ENCODE measurements at places on chromosomes 3 and 15.

- DNase-seq, result peak; percentile 36
These were observed 8.4 kb downstream of the TMEM40 start for GRCh38 chr3:12750658-12751071.

- DNase-seq, result no peak
These were observed 549 bp upstream of the SOX14 start for GRCh38 chr3:137763594-137763938.

DNA sequence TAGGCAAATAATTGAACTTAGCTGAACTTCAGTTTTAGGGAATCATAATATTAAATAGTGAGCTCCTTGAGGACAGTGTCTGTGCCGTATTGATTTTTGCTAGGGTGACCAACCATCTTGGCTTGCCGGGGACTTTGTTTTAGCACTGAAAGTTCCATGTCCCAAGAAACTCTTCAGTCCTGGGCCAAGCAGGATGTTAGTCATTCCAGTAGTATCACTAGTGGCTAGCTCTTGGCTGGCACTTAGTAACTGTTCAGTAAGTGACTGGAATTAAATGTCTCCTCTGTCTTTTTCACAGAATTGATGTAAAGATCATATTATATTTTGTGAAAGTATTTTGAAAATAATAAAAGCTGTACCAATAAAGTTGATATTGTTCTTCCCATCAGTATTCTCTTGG, 42.3 kb downstream of the RSRC1 start:
- no peak for DNase-seq

DNA sequence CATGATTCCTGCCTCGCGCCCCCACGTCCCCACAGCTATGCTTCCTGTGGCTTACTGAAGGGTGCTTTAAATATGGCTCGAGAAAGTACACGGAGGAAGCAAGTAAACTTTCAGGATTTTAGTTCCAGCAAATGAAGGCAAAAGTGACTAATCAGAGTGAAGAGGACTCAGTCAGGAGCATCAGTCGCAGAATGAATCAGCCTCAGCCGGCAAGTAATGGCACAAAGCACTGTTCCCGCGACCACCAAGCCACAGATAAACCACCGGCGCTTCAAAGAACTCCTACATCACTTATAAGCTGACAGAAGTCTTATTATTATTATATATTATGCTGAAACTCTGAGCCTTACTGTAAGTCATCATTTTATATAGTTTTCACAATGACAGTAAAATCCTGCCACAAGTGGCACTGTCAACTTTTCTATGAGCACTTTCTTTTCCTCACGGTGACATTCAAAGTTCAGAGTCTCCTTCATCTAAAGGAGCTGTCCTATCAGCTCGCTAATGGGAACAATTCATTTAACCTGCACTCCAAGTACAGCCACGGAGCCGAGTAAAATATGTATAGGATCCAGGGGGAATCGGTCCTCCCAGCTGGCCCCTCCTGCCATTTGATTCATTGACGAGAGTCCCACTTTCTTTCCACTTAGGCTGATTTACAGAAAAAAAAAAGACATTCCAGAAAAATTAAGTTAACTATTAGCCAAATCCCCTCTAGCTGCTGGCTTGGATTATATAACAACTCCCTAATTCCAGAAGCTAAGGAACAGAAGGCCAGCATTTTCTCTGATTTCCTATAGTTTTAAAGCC, 217.0 kb upstream of the ICE2 start:
- DNase-seq, result no peak

DNA sequence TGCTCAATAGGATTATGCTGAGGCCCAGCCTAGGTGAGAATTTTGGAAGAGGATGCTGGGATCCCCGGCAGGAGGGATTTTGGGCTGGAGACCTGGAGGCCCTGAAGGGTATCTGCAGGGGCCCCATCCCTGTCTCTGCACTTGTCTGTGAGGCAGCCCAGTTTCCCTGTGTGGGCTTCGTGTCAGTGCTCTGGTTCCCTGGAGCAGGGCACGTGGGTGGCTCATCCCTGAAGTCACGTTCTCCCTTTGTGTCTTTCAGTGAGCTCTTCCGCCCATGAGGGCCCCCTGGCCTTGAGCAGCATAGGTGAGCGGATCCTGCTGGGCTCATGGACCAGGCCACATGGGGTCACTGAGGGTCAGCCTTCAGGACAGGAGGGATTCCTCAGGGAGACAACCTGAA, 217.9 kb downstream of the SNRPN start:
- DNase-seq, result no peak

DNA sequence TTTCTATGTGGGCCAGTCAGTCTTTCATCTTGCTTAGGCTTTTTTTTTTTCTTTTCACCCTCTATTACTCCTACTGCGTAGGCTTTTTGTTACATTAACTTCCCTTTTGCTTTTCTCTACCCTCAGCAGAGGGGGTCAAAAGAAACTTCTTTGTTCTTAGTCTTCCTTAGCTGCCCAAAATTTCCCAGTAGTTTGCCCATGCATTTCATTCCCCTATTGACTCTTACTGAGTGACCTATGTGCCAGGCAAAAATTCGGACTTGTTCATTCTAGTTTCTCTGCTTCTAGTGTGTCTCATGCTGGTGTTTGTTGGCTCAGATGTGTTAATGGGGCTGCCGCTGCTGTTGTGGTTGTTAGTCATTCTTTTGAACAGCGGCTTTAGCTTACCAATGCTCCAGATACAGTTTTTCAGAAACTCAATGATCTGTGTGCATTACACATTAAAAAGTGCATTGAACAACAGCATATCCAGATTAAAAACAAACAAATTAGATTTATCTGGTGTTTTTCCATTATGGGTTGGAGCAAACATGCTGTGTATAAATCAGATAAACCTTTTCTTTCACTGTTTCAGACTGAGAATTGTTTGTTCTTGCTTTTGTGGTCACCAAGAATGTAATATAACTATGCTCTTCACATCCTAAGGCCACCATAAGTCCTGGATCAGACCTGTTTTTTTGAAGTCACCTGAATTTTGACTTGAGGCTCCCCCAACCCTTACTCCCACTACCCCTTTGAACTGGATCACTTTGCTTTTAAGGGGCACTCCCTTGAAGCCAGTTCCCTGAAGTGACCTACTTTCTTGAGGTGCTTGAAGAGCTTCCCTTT, 43.1 kb downstream of the PDE8A start:
- DNase-seq, result peak; percentile 34

DNA sequence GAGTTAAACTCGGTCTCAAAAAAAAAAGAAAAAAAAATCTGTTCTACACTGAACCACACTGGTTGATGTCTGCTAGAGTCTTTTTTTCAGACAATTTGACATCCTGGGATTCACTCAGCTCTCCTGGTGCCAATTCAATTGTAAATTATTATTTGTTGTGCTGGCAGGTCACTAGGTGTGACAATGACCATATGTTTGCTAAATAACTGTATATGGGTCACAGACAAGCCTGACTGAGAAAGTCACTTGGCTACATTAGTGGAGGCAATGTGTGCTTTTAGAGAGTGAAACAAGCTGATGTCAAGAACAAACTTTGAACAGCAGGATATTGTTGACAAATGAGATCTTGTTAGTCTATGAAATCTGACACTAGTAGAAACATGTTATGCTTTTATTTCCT, 1379.1 kb downstream of the ZPLD1 start:
- no peak for DNase-seq

- DNase-seq, result no peak
These were observed 22.0 kb downstream of the CMSS1 start for GRCh38 chr3:99839613-99840012.

- DNase-seq, result no peak
These were observed 35.3 kb upstream of the B3GNT5 start for GRCh38 chr3:183217548-183218332.

- DNase-seq, result peak; percentile 21
These were observed 725.5 kb upstream of the ARRDC4 start for GRCh38 chr15:97234851-97235610.

DNA sequence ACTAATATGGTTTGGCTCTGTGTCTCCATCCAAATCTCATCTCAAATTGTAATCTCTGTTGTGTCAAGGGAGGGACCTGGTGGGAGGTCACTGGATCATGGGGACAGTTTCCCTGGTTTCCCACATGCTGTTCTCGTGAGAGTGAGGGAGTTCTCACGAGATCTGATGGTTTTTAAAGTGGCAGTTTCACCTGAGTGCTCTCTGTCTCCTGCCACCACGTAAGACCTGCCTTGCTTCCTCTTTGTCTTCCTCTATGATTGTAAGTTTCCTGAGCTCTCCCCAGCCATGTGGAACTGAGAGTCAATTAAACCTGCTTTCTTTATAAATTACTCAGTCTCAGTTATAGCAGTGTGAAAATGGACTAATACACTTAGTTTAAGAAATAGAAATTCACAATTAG, 228.9 kb downstream of the CD47 start:
- no peak for DNase-seq

DNA sequence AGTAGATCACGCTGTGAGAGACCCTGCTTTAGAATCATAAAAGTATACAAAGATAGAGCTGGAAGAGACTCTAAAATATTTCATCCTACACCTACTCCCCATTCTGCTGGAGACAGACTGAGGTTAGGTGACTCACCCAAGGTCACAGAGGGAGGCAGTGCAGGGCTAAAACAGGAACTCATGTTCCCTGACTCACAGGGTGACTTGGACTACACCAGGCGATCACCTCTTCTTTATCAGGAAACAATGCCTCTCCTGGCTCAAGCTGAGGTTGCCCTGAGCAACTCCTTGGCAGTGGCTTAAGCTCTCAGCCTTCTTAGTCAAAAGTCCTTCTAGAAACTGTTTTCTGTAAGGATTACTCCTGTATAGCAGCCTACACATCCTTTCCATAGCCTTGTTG, 26.4 kb upstream of the TNFAIP8L3 start:
- peak; percentile 40 for DNase-seq

GRCh38 chr15:31228980-31229826, 97.4 kb upstream of the KLF13 start:
- no peak for DNase-seq

- DNase-seq, result no peak
These were observed 5.4 kb downstream of the MAPKBP1 start for GRCh38 chr15:41779662-41780157.

DNA sequence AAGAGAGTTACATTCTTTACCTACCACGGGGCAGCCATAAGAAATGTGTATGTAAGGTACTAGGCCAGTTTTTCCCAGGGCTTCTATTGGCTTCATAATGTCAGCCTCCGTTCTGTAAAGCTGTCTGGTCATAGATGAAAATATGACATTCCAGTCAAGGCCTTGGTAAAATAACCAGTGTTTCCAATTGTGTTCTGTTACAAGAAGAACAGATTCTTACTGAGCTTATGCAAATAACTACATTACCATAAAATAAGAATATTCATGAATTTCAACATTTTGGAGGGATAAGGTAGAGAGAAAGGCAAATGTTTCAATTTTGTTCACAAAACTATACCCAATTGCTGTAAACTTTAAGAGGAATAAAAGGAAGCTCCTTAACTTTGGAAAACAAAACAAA, 315.5 kb downstream of the THSD4 start:
- DNase-seq, result no peak

DNA sequence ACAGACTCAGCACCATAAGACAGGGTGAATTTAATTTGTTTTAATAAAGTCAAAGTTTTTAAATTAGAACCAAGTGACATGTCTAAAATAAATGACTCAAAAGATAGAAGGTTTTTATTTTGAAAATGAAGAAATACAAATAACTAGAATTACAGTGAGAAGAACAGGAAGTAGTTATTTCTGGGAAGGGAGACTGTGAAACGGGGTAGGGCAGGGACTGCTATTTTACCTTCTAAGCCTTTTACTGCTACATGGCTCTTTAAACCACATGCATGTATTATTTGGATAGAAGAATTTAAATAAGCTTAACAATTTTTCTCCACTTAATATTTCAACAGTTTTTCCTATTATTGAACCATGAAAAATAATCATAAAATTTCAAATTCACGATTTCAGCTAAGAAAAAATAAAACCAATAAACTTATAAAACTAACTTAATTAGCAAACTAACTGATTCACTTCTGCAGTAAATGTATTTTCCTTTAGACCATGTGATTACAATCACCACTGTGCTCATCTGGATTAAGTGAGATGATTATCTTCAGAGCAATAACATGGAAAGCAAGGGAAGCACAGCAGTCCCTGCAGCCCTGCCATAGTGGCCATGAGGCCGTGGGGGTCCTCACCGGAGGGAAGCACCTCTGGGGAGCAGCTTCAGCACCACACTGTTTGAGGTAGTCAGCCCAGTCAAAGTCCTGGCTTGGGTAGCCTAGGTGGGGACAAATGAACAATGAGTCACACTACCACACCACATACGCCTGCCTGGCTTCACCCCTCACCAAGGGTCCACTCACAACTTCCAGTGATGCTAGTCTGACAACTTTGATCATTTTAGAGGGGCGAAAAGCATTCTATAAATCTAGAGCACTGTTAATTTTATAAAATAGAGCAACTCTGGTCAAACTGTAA, 28.3 kb upstream of the STIMATE start:
- no peak for DNase-seq

DNA sequence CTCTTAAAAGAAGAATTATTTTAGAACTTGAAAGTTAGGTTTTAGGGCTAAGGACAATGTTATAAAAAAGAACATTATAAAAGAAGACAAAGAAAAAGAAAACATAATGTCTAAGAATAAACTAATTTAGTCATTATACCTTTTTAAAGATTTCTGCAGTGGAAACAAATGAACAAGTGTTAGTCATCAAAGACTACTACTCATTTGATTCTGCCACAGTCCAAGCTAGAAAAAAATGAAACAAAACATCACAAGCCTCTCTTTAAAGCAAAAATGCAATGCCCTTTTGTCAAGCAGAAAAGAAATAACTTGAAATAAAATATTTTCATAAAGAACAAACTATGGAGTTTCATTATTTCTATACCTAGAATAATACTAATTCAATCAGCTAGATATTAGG, 102.0 kb downstream of the TBC1D5 start:
- no peak for DNase-seq

GRCh38 chr15:99842071-99842470, 108.8 kb upstream of the LYSMD4 start:
- DNase-seq, result no peak

DNA sequence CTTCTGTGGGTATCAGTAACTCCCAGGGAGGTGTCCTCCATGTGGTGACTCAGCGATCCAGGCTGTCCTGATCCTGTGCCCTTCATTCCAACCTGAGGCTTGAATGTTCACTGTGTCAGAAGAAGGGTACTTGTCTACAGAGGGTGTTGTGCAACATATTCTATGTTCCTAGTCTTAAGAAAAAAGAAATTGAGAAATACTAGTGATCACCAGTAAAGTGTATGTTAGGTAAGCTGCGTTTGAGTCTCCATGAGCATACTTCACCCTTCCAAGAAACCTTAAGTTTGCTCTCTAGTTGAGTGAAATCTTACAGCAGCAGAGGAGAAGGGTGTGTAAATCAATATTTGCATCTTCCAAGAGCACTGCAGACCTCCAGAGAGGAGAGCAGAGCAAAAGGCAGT, 122.2 kb upstream of the SLC24A5 start:
- DNase-seq, result no peak

DNA sequence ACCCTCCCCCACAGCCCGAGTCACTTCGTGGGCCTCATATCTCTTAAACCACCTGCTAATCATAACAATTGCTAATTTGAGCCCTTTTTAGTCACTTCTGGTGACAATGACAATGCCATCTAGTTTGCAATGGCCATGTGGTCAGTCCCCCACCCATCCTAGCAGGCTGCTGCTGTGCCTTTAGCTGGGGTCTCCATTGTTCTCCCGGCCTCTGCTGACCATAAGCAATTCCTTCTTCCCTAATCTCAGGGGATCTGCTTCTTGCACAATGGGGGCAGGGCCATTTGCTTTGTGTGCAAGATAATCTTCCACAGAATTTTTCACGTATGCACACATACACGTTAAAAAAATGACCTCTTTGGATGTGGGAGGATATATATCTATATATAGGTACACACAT, 406.1 kb upstream of the ONECUT1 start:
- no peak for DNase-seq
